ENCODE measurements at places on chromosomes 16 and 17.

- peak; percentile 33 for DNase-seq
Measured at GRCh38 chr17:5122586-5123342, 6.9 kb downstream of the USP6 start.

DNA sequence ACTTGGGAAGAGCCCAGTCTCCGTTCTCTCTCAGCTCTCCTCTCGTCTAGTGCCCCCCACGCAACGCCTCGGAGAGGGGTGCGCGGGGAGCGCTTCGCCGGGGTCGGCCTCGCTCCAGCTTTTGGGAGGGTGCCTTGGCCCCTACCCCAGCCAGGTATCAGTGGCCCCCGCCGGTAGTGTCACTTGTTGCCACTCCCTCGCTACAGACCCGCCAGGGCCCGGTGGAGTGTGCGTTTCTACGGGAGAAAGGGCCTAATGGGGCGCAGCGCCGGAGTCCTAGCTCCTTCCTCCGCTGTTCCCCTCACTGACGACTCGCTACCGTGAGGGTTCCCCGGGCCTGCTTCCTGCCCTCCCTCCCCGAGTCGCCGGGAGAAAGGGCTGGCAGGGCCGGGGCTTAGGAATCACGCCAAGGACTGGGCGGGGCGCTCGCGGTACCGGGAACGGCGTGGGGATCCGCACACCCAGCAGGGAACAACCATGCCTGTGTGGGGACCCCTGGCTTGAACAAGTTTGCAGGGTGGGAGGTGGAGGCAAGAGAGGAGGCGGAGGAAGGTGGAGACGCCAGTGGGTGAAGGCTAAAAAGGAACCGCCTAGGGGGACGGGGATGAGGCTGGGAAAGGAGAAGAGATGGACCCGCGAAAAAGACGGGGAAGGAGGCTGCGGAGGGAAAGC lies 997 bp upstream of the CDH11 start:
- peak; percentile 81 for DNase-seq

DNA sequence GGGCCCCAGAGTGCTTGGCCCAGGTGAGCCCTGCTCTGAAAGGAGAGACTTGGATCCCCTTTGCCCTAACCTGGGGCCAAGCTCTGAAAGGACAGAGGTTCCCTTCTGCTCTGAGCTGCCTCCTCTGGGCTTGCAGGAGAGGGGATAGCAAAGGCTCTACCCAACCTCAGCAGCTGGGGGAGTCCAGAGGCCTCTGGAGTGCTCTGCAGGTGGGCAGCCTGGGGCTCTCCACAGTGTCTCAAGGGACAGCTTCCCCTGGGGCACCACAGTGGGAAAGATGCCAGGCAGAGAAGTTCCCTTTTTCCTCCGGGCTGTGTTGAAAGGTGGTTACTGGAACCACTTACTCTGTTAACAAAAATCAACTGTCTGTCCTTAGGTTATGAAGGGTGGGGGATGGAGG lies 48.2 kb upstream of the MGAT5B start:
- no peak for DNase-seq

DNA sequence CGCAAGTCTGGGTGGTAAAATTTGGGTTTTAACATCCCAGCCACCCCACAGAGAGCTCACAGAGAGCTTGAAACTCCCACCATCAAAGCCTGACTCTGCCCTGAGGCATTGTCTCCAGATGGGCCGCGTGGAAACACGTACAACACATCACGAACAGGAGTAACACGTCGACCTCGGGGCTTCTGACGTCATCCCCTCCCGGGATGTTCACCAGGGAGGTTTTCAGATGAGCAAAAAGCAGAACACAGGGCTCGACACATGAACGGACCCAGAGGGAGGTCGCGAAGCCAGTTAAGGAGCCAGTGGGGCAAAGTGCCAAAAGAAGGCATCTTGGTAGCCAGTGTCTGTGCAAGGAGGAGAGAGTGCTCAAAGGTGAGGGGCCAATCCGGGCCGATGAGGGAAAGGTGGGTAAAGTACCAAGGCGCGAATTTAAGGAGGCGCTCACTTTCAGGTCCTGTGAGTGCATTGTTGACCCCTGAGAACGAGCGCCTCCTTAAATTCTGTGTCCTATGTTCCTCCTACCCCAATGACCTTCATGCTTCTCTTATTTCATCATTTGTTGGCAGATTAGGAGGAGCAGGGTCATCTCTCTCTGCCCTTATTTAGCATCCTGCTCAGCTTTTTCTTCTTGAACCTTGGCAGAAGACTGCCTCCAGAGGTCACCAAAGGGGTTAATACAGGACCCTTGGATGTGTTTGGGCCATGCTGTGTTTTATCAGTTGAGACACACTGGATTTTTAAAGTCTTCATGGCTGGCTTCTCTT lies 5.6 kb downstream of the RCVRN start:
- no peak for DNase-seq

DNA sequence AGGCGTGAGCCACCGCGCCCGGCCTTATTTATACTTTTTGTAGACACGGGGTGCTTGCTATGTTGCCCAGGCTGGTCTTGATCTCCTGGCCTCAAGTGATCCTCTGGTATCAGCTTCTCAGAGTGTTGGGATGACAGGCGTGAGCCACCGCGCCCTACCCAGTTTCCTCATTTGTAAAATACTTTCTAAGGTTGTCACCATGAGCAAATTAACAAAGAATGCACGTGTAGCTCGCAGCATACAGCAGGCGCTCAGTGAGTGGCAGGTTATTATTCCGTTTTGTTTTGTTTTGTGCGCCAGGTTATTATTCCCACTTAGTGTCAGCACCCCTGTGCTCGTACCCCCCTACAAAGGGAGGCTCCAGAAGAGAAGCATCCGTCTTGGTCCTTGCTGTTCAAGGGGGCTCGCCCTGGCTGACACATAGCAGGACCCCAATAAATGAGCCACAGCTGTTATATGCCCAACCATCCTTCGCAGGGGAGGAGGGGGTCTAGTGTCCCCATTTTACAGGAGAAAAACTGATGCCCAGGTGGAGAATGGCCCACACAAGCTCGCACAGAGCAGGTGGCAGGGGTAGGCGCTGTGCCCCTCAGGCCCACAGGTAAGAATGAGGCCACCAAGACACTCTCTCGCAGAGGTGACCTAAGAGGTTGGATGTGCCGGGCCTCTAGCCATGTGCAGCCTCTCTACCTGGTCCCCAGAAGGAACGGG lies 686 bp upstream of the MIEF2 start:
- DNase-seq, result no peak

- DNase-seq, result no peak
Measured at GRCh38 chr16:85296859-85297660, 184.8 kb upstream of the CIBAR2 start.

- DNase-seq, result no peak
Measured at GRCh38 chr16:48517493-48517892, 92.5 kb downstream of the N4BP1 start.

DNA sequence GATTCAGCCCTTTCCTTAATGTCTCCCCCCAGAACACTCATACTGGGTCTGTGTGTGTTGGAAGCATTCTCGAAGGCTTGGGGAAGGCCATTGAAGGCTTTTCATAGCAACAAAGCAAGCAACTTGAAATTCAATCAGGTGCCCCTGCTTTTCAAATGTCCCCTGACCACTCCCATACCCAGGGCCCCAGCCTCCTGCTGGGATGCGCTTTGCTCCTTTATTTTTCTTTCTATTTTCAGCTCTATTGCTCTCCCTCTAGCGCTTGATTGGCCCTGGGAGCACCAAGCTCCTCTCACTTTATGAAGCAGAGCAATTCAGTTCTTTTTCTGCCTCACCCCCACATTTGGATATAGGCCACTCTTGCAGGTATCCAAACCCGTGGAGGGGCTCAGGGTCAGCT lies 92.0 kb downstream of the WSCD1 start:
- no peak for DNase-seq

DNA sequence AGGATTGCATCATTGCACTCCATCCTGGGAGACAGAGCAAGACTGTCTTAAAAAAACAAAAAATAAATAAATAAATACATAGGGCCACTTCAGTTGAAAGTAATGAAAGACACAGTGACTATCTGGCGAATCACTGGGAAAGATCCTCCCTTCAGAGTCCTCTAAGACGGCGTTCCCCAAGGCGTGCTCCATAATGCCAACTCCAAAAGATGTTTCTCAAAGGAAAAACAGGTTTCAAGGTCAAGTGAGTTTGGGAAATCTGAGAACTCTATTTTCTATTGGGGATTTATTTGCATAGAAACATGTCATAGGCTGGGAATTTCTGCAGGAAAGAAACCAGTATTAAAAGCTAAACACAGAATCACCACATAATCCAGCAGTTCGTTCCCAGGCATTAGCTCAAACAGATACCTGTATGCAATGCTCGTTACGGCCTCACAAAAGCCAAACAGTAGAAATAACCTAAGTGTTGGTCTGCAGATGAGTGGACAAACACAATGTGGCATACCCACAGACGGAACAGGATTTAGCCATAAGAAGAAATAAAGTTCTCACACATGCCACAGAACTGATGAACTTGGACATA lies 7.9 kb downstream of the KLHDC4 start:
- no peak for DNase-seq

DNA sequence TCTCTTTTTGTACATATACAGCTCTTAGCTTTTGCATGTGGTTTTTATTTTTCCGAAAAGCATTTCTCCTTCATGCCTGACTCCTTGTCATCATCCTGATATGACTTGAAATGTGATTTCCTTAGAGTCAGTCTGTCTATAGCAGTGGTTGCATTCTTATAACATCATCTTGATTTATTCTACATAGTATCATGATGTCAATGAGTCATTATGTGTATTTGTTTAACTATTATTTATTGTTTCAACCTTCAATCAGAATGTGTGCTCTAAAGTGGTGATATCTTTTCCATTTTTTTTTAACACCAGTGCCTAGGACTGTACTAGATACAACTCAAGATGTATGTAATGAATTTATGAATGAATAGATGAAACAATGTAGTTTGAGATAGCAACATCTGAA lies 354.9 kb upstream of the CDH8 start:
- DNase-seq, result no peak

DNA sequence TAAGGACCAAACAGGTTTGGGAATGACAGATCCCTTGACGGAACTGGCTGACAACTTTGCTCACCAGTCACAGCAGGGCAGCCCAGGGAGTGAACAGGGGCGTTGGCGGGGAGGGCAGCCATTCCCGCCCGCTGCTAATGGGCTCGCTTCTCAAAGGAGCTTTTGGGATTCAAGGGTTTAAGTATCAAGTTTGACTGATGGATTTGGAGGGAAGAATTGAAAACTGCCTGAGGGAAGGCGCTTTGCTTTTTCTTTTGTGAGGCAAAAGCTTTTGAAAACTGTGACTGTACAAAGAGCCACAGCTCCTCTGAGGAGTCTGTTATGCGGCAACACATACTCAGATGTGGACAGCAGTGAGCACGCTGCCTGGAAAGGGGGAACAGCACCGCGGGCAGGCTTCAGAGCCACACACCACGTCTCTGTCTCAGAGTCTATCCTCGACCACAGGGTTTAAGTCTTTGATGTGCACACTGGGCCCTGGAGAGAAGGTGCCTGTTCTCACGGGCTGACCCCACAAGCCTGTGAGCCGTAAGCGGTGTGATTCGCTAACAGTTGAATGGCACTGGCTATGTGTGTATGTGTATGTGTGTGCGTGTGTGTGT lies 79.9 kb upstream of the HSBP1 start:
- no peak for DNase-seq

GRCh38 chr16:78506367-78507193 lies 407.1 kb downstream of the WWOX start:
- no peak for DNase-seq

GRCh38 chr16:71564335-71564967 lies 12.4 kb downstream of the TAT start:
- DNase-seq, result peak; percentile 91

DNA sequence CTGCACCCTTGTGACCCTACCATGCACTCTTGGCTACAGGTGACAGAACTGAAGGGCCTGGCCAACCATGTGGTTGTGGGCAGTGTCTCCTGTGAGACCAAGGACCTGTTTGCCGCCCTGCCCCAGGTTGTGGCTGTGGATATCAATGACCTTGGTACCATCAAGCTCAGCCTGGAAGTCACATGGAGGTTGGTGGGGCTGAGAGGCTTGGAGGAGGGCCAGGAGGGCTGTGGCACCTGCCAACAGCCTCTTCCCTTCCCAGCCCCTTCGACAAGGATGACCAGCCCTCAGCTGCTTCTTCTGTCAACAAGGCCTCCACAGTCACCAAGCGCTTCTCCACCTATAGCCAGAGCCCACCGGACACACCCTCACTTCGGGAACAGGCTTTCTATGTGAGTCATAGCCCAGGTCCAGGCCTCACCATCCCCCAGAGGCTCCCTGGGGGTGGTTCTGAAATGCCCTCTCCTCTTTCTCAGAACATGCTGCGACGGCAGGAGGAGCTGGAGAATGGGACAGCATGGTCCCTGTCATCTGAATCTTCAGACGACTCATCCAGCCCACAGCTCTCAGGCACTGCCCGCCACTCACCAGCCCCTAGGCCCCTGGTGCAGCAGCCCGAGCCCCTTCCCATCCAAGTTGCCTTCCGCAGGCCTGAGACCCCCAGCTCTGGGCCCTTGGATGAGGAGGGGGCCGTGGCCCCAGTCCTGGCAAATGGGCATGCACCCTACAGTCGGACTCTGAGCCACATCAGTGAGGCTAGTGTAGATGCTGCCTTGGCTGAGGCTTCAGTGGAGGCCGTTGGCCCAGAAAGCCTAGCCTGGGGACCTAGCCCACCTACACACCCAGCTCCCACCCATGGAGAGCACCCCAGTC lies 13.0 kb downstream of the RIPOR1 start:
- DNase-seq, result no peak
